HCT116 (cell line): ENCODE measurements at places on chromosomes 7 and 10.

GRCh38 chr7:75798770-75799169, 14.8 kb downstream of the CCL24 start:
- no peak for DNase-seq

DNA sequence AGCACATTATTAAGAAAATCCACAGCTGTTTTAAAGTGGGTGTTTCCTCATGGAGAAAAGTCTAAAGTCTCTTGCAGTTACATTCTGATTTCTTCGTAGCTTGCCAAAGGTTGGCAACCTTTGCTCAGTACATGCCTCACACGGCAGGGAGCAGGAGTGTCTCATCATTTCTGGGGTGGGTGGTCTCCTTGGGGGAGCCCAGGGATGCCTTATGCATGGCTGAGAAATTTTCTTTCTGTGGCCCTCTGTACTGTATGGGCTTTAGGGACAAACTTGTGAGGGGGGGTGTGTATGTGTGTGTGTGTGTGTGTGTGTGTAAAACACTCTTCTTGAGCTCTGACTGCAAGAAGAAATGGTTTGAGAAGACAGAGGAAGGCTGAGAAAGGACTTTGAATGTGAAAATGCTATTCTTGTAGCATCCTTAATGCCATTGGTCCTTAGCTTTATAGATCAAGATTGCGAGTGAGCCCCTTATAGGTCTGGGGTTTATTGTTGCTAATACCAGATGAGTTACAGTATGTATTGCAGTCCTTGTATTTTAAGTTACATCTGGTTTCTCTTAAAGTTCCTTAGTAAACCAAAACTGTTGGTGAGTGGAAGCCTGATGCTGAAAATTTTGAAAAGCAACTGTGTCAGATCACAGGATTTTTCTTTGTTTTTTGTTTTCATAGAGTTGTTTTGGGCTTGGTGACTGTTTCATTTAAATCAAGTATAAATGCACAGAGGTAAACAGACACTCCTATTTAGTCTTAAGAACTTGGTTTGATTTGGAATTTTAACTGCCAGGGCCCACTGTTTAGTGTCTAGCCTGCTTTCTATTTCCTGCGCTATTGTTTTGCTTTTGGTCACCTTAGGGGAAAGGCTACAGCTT, 242.0 kb downstream of the BICC1 start:
- DNase-seq, result no peak

GRCh38 chr7:138120140-138120827, 44.0 kb downstream of the AKR1D1 start:
- DNase-seq, result no peak

GRCh38 chr10:121405096-121405495, 193.1 kb downstream of the FGFR2 start:
- DNase-seq, result no peak

GRCh38 chr7:82760074-82760473, 316.5 kb upstream of the CACNA2D1 start:
- no peak for DNase-seq

- DNase-seq, result no peak
Measured at GRCh38 chr10:70306181-70306705, 22.4 kb upstream of the NPFFR1 start.

DNA sequence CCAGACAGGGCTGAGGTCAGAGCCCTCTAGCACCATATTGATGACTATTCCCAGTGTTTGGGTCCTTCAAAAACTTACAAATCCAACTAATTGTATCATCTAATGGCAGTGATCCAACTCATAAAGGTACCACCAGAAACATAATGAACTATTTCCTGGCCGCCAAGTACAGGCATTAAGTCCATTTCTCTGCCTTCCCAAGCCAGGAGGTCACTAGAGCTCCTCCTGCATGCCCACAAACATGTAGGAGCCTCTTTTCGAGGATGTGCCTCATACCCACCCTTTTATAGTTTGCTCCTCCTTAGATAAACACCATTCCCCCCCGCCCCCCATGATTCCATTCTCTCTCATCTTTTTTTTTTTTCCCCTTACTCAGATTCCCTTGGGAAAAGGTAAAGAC, 91.3 kb downstream of the CHN2 start:
- DNase-seq, result no peak

- DNase-seq, result peak; percentile 28
Measured at GRCh38 chr7:158000160-158000559, 587.5 kb downstream of the PTPRN2 start.

DNA sequence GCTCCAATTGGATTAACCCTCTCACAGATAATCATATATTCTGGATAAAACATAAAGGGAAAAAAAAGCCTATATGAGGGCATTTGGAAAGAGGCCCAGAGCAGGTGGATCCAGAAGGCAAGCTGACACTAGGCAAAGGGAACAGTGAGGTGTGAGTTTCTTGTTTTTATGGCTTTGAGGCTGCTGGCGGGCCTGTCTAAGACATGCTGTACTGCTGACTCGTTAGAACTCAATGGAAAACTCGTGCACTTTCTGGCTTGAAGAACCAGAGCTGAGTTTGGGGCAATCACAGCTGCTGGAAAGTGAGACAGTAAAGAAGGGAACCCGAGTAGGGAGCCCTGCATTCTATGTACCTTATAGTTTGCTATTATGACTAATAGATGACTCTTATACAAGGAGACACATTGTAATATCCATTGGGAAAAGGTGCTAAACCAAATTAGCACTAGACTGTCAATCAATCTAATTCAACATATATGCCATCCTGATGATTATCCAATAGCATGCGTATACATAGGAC, 637.1 kb downstream of the GATA3 start:
- DNase-seq, result no peak

DNA sequence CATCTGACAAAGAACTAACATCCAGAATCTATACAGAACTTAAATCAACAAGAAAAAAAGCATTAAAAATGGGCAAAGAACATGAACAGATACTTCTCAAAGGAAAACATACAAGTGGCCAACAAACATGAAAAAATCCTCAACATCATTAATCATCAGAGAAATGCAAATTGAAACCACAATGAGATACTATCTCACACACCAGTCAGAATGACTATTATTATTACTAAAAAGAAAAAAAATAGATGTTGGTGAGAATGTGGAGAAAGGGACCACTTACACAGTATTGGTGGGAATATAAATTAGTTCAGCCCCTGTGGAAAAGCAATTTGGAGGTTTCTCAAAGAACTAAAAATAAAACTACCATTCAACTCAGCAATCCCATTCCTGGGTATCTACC, 89.1 kb upstream of the ADO start:
- DNase-seq, result no peak

DNA sequence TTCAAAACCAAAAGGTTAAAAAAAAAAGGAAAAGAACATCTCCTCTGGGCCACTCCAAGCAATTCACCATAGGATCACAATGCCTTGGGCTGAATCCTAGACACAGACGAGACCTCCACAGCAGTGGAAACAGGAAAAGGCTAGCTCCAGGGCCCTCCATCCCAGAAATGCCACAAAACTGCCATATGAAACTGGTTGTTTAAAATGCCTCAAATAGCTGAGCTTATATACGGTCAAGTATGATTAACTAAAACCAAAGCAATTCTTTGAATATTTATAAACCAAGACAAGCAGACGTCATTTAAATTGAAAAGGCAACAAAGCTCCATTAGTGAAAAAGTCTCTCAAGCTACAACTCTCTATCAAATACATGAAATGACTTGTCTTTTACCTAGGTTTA, 63.1 kb downstream of the DOCK4 start:
- DNase-seq, result no peak

DNA sequence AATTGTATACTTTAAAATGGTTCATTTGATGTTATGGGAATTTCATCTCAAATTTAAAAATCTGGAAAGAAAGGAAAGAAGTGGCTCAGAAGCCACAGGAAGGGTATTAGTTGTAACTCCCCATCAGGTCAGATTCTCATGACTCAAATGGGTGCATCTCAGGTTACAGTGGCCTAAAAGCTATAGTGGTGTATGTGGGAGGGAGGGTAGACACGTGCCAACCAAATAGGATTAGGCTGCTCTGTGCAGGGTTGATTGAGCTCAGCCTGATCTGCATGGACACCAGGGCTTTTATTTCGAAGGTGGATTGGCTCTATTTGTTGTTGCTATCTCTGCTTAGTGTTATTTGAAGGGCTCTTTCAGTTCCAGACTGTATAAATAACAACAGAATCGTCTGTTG, 121.5 kb upstream of the PRR15 start:
- peak; percentile 6 for DNase-seq

DNA sequence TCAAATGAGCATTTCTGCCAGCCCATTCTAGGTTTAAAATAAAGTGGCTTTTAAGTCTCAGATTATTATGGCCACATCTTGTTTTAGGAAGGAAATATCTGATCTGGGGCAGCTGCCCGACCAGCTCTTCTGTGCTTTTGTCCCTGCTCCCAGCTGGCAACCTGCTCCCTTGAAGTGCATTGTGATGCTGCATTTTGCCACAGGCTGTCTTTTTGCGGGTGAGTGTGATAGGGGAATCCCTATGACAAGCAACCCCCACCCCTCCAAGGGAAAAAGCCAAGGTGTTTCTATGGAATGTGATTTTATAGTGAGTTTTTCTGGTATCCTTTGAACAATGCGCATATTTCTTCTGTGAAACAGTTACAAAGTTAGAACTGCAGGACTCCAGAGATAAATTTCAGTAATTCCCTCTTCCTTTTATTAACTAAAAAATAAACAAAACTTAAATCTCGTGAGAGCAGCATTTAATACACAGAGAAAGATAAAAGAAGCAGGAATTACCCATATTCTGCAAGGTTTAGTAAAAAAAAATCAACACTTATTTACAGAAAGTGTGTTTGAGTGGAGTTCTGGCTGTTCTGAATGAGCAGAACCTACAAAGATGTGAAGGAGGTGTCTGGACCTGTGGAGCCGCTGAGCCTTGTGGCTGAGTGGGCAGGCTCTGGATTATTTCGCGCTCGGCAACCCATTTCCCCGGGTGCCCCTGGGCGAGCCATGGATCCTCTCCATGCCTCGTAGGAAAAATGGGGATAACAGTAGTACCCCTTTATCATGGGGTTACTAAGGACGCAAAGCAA, 10.1 kb upstream of the HPS1 start:
- DNase-seq, result no peak

DNA sequence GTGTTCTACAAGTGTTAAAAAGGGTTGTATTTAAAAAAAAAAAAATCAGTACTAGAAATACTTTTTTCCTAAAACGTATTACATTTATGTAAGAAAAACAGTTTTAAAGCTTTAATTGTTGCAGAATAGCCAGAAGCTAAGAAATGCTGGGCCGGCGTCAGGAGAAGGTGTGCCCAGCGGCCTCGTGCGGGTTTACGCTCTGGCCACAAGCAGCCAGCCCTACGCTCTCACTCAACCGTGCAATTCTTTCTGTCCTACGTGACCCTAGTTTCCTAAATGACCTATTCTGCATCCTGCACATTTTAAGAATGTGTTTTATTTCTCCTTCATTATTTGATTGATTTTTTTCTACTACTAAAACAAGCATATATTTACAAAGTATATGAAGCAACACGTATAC, 279.7 kb upstream of the KLF14 start:
- no peak for DNase-seq

GRCh38 chr10:92972886-92973285, 87.7 kb upstream of the CYP26C1 start:
- no peak for DNase-seq

DNA sequence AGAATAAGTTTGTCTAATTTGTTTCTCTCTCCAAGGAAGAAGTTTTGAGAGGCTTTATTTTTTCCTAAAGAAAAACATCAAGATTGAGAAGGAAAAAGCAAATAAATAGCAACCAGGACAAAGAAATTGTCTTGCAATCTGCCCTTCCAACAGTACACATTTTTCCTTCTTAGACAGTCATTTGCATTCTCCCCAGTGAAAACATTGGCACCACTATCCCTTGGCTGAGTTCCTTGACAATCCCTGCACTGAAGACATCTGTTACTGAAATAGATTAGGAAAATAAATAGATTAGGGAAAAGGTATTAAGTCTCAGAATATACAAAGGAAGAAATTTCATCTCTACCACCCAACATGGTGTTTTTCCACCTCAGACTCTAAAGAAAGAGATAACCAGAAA, 12.2 kb upstream of the TMEM243 start:
- no peak for DNase-seq

GRCh38 chr10:122342293-122343134, 32.0 kb upstream of the PLEKHA1 start:
- peak; percentile 39 for DNase-seq

DNA sequence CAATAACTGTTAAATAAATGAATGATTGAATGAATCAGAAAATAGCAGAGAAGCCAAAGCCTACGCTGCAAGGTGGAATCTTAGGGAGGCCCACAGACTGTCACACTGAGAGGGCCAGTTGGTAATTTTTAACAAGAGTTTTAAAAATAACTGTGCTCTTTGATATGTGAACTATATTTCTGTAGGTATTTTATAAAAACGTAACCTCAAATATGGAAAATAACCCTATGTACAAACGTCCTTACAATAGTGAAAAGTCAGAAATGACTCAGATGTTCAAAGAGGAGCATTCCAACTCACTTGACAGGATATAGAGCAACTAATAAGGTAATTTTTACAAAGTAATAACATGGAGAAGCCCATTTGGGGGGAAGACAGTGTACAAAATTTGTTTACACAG, 18.9 kb upstream of the TMEM273 start:
- no peak for DNase-seq

DNA sequence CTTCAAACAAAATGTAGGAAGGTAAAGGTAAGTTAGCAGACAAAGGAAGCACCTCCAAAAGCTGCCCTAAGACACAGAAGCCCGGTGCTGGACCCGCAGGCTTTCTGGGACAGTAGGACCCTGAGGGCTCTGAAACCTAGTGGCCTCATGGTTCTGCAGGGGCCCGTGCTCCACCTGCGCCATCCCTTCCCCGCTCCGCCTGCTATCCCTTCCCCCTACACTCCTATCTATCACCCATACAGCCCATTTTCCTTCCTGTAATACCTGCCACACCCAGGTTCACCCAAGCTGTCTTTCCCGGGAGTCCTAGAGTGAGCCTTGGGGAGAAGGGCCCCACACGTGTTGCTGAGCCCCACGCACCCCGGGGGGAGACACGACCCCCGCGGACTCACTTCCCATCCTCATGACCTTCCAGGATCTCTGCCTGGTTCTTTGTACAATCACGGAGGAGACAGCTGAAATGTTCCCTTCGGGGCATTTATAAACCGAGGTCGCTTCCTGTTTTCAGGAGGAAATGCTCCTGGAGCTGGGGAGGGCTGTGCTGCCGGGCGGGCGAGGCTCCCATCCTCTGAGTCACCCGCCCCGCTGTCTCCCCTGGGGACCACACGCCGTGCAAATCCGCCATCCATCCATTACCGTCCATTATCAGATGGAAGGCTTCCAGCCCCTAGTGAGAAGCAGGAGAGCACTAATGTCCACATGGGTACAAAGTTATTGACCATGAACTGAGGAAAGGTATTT, 251.7 kb upstream of the PITRM1 start:
- DNase-seq, result peak; percentile 28

- no peak for DNase-seq
Measured at GRCh38 chr10:21526188-21526859, 842 bp upstream of the SKIDA1 start.

GRCh38 chr7:90858546-90858945, 262.4 kb downstream of the CDK14 start:
- DNase-seq, result no peak

- no peak for DNase-seq
Measured at GRCh38 chr10:128708182-128708581, 582.0 kb upstream of the MKI67 start.
